ENCODE measurements at places on chromosomes 2 and 18. TPM values are rescaled to one million over a fixed set of nuclear protein-coding genes. Genes with fewer than 3 reads are reported as not detected.

DNA sequence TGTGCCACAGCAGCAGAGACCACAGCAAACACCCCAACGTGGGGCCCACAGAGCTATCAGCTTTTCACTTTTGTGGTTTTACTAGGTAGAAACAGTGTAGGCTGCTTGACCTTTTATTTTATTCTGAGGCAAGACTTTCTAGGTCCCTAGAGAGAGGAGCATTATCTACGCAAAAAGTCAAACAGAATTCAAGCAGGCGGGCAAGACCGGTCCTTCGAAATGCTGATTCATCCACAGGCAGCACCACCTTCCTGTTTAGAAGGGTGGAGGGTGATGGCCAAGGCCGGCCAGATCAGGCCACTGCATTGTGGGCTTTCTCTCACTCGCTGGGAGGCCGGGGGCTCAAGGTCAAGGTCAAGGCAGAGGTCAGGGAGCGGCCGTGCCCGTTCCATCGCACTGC, 573.0 kb downstream of the GALR1 start:
- H3K27ac ChIP-seq, result no peak overlapping the region
- no peak overlapping the region for H3K4me3 ChIP-seq
- no peaks in the 10 kb centered on the region for H3K4me1 ChIP-seq
- no peaks in the 10 kb centered on the region for H3K36me3 ChIP-seq
- no peak for DNase-seq

- no peaks in the 10 kb centered on the region for H3K27me3 ChIP-seq
- H3K27ac ChIP-seq, result peak overlapping the region; percentile 95
- no peak for DNase-seq
These were observed 18.2 kb downstream of the GNLY start for GRCh38 chr2:85712336-85712735.

DNA sequence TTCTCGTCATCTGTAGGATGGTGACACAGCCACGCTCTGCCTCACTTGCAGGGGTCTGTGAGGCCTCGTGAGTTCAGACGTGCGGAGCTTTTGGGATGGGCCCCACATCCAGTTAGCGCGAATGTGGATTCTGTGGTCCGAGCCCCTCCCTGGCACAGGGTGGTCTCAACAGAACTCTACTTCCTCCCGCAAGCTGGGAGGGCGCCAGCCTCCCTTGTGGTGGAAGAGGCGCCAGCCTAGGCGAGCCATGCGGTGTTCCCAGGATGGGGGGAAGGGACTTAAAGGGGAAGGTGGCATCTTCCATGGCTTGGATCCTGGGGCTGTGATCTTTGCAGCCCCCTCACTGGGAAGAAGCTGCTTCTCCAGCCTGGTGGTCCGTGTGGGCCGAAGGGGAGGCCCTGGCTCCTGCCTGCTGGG, 1.4 kb downstream of the SNORC start:
- no peak overlapping the region for H3K4me3 ChIP-seq
- H3K27me3 ChIP-seq, result peaks cover 9% of the 10 kb centered on the region
- no peaks in the 10 kb centered on the region for H3K36me3 ChIP-seq
- DNase-seq, result no peak
- no peak overlapping the region for H3K27ac ChIP-seq

DNA sequence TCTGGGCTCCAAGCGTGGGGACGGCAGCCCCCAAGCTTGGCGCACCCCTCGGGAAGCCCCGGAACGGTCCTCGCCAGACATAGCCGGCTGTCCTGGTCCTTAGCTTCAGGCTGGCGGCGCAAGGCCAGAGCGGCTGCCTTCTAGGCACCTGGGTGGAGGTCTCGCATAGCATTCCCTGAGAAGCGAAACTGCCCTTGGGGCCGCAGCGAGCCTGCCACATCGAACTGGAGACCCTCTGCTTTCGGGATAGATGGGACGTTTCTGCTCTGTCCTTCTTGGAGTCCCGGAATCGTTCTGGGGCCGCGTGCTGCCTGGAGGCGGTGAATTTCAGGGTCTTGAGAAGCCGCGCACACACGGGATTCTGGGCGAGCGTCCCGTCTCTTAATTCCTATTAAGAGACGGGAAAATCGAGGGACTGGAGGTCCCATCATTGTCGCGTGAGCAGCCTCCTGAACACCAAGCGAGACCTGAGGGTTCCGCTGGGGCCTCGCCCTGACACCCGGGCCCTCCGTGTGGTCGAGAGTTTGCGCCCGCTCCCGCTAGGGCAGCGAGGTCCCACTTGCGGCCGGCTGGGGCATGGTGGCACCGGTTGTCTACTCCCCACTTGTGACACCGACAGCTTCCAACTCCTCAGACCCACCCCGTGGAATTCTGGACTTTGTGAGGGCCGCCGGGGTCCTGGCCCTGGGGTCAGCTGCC, 9.7 kb upstream of the EN1 start:
- H3K4me1 ChIP-seq, result peaks cover 8% of the 10 kb centered on the region
- H3K4me3 ChIP-seq, result no peak overlapping the region
- H3K27me3 ChIP-seq, result peaks cover 91% of the 10 kb centered on the region
- DNase-seq, result no peak
- H3K27ac ChIP-seq, result no peak overlapping the region

ALPG gene
- total RNA-seq, result not detected

NEUROD1 gene
- total RNA-seq, result not detected

GRCh38 chr2:136502660-136503059, 262.7 kb upstream of the THSD7B start:
- no peak for DNase-seq
- H3K36me3 ChIP-seq, result no peaks in the 10 kb centered on the region
- H3K4me1 ChIP-seq, result no peaks in the 10 kb centered on the region
- no peaks in the 10 kb centered on the region for H3K27me3 ChIP-seq

GRCh38 chr2:100905132-100905805, 85.3 kb downstream of the NPAS2 start:
- no peaks in the 10 kb centered on the region for H3K27me3 ChIP-seq
- H3K36me3 ChIP-seq, result no peaks in the 10 kb centered on the region
- no peaks in the 10 kb centered on the region for H3K4me1 ChIP-seq
- no peak for DNase-seq
- no peak overlapping the region for H3K27ac ChIP-seq

DNA sequence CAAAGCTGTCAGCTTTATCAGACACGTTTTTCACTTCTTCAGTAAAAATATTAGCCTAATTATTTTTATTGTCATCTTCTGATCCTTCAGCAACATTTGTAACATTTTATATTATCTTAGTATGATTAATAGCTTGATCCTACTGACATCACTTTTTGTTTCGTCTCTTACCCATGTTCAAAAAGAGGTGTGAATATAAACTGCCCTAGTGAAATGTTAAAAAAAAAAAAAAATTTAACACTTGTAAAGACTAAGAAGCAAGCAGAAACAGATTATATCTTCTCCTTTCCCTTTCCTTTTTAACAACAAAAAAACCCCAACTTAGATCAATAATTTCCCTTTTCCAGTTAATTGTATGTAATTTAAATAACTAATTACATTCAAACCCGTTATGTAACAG, 36.2 kb upstream of the C2orf66 start:
- no peaks in the 10 kb centered on the region for H3K27me3 ChIP-seq
- H3K36me3 ChIP-seq, result peaks cover 17% of the 10 kb centered on the region
- H3K4me1 ChIP-seq, result no peaks in the 10 kb centered on the region
- no peak overlapping the region for H3K4me3 ChIP-seq
- H3K27ac ChIP-seq, result no peak overlapping the region
- no peak for DNase-seq

DNA sequence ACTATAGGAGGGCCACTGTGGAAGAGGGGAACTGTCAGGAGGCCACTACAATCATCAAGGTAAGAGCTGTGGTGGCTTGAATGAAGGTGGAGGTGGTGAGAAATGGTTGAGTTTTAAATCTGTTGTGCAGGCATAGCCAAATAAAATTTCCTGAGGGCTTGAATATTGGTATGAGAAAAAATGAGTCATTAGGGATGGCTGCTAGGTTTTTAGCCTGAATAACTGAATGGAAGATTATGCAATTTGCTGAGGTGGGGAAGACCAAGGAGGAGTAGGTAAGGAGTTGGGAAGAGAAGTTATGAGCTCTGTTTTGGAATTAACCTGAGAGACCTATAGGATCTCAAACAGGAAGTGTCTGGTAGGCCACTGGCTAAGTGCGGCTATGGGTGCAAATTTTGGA, 84.0 kb downstream of the KLHL14 start:
- no peak for DNase-seq
- H3K27ac ChIP-seq, result no peak overlapping the region
- no peaks in the 10 kb centered on the region for H3K36me3 ChIP-seq
- no peaks in the 10 kb centered on the region for H3K4me1 ChIP-seq

- no peaks in the 10 kb centered on the region for H3K4me1 ChIP-seq
- DNase-seq, result no peak
- H3K36me3 ChIP-seq, result no peaks in the 10 kb centered on the region
These were observed 129.2 kb downstream of the AQP4 start for GRCh38 chr18:26736301-26736700.

GRCh38 chr2:33022989-33023727, 76.4 kb downstream of the LTBP1 start:
- no peak overlapping the region for H3K27ac ChIP-seq
- no peak overlapping the region for H3K4me3 ChIP-seq
- no peaks in the 10 kb centered on the region for H3K36me3 ChIP-seq
- H3K27me3 ChIP-seq, result no peaks in the 10 kb centered on the region
- no peaks in the 10 kb centered on the region for H3K4me1 ChIP-seq

DNA sequence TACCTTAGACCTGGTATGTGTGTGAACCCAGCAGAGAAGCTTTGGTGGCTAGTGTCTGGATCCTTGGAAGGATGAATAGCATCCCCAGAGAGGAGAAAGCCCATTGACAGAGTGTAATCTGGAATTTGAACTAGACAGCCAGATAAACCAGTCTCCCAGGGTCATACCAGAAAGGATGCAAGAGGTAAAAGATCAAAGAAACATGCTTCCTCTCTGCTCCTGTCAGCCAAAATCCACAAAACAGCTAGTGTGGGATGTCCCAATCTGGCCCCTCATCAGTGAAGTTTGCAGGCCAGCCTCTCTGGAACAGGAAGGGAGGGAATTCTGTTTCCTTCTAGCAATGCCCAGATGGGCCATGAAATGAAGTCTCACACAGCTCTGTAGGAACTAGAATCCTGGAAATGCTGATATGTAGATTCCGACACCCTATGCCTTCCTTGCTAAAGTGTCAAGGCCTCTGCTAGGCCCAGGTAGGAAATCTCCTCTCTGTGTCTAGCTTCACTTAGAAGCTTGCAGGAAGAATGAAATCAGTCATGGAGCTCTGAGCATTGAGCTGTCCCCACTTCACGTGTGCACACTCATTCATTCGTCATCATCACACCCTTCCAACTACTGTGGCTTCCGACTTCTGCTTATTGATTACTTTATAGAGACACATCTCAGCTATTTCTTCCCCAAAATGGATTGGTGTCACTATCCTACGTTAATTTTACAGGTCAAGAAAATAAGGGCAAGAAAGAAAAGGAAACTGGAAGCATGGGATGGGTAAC, 38.0 kb downstream of the EVA1A start:
- no peaks in the 10 kb centered on the region for H3K4me1 ChIP-seq
- H3K27ac ChIP-seq, result no peak overlapping the region
- no peak for DNase-seq
- H3K4me3 ChIP-seq, result no peak overlapping the region

SGO2 gene
- total RNA-seq, result 3.6 TPM

DNA sequence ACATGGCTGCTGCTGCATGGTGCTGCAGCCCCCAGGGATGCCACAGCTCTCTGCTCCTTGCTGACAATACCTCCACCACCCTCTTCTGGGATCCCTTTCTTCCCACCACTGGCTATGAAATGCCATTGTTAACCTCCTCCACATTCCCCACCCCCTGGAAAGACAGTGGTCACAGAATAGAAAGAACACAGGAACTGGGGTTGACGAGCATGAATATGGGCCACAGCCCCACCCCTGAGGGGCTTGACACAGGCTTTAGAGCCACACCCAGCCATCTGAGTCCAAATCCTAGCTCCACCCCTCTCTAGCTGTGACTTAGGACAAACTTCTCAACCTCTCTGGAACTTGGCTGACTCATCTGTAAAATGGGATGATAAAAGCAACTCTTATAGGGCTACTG, 47.3 kb downstream of the TMEM163 start:
- no peak for DNase-seq
- no peak overlapping the region for H3K4me3 ChIP-seq

GRCh38 chr2:60405271-60405919, 148.1 kb downstream of the BCL11A start:
- no peak overlapping the region for H3K27ac ChIP-seq
- H3K27me3 ChIP-seq, result peaks cover 8% of the 10 kb centered on the region
- H3K36me3 ChIP-seq, result no peaks in the 10 kb centered on the region
- DNase-seq, result no peak

KCNG3 gene
- 1.3 TPM for total RNA-seq

RAMP1 gene
- 7.0 TPM for total RNA-seq

TMX3 gene
- 78.8 TPM for total RNA-seq

DNA sequence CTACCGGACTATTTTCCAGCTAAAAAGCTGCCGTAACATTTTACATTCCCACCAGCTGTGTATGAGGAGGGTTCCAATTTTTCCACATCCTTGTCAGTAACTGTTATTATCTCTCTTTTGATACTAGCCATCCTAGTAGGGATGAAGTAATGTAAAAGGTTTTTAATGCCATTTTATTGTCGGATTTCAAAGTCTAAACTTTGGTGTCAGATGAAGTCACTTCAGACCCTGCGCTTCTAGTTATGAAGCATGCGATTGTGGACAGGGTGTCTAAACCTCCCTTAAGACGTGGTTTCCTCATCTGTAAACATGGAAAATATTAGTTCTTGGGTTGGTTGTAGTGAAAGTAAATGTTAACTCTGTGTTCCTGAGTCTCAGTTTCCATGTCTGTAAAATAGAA, 4.7 kb downstream of the DGKD start:
- peaks cover 6% of the 10 kb centered on the region for H3K4me1 ChIP-seq
- no peaks in the 10 kb centered on the region for H3K36me3 ChIP-seq

GRCh38 chr2:26580751-26581150, 60.4 kb downstream of the CIB4 start:
- H3K27ac ChIP-seq, result no peak overlapping the region
- H3K36me3 ChIP-seq, result no peaks in the 10 kb centered on the region
- H3K4me3 ChIP-seq, result no peak overlapping the region
- no peaks in the 10 kb centered on the region for H3K4me1 ChIP-seq

LRP1B gene
- 0.05 TPM for total RNA-seq

DNA sequence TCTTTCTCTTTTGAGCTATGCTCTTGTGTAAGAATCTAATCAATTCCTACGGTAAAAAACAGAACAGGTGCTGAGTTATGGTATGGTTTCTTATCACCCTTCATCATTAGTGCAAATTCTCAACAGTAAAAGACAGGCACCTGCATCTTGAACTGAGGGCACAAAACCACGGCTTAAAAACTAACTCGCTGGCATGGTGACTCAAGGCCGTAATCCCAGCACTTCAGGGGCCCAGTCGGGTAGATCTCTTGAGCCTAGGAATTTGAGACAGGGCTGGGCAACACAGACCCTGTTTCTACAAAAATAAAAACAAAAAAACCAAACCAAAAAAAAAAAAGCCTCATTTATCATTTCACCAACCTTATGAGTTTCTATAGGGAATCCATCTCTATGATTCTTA, 33.3 kb downstream of the THAP4 start:
- no peak for DNase-seq
- H3K36me3 ChIP-seq, result no peaks in the 10 kb centered on the region
- H3K27ac ChIP-seq, result no peak overlapping the region
- H3K4me3 ChIP-seq, result no peak overlapping the region
- no peaks in the 10 kb centered on the region for H3K4me1 ChIP-seq
- no peaks in the 10 kb centered on the region for H3K27me3 ChIP-seq

GRCh38 chr2:86661333-86661732, 37.7 kb upstream of the RNF103 start:
- no peak for DNase-seq
- H3K4me1 ChIP-seq, result no peaks in the 10 kb centered on the region
- no peaks in the 10 kb centered on the region for H3K36me3 ChIP-seq
- no peak overlapping the region for H3K27ac ChIP-seq
- H3K4me3 ChIP-seq, result no peak overlapping the region
- H3K27me3 ChIP-seq, result no peaks in the 10 kb centered on the region

GTF2A1L gene
- total RNA-seq, result 0.34 TPM

Measured in left lung (tissue), 14 donors.